ENCODE measurements at places on chromosomes 11 and 22. TPM values are rescaled to one million over a fixed set of nuclear protein-coding genes. Genes with fewer than 3 reads are reported as not detected.

Gene GRIA4
- total RNA-seq, result not detected

DNA sequence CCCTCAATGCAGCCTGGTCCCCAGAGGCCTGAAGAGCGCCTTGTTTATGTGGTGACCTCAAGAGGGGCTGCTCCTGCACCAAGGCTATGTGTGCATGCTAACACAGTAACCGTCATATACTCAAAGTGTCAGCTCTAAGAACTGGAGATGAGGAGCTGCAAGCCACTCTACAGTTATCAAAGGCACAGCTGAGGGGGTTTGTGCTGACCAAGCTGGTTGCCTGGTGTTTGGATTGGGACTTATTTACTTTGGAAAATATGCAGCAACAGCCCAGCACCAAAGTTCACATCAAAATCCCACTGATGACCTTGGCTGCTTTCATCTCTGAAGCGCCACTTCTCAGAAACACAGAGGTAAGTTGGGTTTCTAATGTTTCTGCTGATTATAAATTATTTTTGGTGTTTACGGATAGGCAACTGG is at the start of gene SERPIND1:
Gene SERPIND1, plus strand, starts transcription at position 321 of the 420 bp plus-strand sequence. CDS start 5,200 bp downstream, outside the sequence.
- no peak for DNase-seq

Gene GUCY1A2
- under 0.01 TPM for total RNA-seq

Gene LDHAL6A
- not detected for total RNA-seq

- no peak for DNase-seq
Measured at GRCh38 chr11:86091566-86091965, 22.7 kb upstream of the PICALM start.

Gene LRRC56
- total RNA-seq, result 0.26 TPM

DNA sequence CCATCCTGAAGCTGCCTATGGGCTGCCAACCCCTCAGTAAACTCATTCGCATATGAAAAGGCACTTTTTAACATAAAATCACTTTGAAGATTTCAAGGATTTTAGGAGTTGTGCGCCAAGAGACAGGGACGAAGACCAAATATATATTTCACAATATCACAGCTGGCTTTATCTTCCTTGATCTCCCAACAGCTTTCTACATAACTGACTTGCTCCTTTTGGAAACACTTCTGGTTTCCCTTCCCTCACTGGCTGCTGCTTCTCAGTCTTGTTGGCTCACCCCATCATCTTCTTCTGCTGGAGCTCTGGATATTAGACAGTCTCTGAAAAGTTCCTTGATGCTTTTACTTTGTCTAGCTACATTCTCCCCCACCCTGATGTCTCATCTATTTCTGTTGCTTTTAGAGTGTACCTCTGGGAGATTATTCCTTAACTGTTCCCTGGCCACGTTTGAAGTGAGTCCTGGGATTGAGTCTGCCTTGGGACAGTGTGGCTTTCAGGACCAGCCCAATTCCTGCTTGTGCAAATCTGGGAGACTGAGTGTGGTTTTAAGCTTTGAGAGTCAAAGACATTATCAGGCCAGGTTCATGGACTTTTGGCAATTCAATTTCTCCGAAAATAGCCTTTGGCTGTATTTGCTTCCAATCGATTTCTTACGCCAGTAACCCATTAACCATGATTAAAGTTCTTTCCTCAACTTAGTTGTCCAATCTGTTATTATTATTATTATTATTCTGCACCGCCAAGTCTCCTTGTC is 30.9 kb upstream of the NNMT start:
- no peak for DNase-seq

GRCh38 chr11:72012897-72013721 is 14.4 kb downstream of the IL18BP start:
- DNase-seq, result no peak

Gene APLNR
- total RNA-seq, result 0.90 TPM

- no peak for DNase-seq
Measured at GRCh38 chr11:67154726-67155125, 35.7 kb downstream of the KDM2A start.

- no peak for DNase-seq
Measured at GRCh38 chr11:79404806-79405205, 36.0 kb downstream of the TENM4 start.

DNA sequence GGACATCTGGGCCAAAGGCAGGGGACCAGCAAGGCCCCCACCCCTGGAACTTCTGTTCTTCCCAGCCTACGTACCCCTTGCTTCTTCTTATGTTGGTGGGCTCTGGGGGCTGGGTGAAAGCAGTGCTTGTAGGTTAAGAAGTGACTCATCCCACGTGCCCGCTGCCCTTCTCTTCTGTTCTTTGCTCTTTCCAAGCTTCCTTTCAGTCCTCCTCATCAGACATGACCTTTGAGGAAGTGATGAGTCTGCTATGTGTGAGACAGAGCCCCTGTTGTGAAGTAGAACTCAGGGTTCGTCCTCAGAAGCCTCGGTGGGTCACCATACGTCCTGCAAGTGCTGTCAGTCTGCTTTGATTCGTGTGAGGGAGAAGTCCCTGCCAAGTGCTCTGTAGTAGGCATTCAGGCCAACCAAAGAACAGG is 12.7 kb downstream of the MED15 start:
- no peak for DNase-seq

Gene HDHD5
- 31.5 TPM for total RNA-seq

- no peak for DNase-seq
Measured at GRCh38 chr22:46362203-46362933, 26.9 kb downstream of the TRMU start.

Gene LRRC32
- total RNA-seq, result 20.9 TPM

Gene NAV2
- total RNA-seq, result 3.2 TPM

Gene MOB2
- 52.2 TPM for total RNA-seq

DNA sequence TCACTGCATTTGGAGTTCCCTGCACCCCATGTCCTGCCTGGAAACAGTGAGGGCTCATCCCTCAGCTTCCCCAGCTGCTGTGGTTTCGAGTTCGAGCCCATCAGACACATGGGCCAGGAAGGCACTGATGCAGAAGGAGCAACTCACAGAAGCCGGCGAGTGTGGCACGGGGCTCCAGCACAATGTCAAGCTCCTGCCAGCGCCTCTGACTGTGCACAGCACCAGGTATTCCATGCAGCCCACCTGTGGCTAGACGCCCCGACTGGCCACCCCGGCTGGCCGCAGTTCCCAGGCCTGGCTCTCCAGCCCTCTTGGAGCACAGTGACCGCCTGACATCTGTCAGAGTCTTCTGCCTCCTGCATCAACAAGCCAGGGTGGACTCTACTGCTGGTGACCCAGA is 419.4 kb downstream of the SHANK2 start:
- no peak for DNase-seq

GRCh38 chr11:2883640-2883978 is 2.0 kb downstream of the CDKN1C start:
- DNase-seq, result no peak

Gene TXNRD2
- total RNA-seq, result 66.5 TPM
